ENCODE measurements at places on chromosomes 6 and 20.

DNA sequence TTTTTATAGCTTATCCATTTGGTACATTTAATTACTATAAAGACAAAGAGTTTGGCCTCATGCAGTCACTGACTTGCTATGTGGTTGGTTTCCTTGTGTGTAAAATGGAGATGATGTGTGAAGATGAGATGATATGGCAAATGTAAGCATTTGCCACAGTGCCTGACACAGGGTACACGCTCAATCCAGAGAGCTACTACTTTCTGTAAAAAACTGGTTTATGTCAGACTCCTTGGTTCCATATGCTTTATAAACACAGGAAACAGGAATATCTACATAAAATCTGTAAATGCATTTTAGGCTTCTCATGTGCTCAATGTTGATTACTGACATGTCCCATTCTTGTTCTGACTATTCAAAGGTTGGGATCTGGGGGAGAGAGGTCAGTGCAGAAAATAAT lies 10.4 kb downstream of the HIVEP1 start:
- no peak for DNase-seq

- DNase-seq = peak; percentile 78
These were observed 347.1 kb upstream of the MANEA start for GRCh38 chr6:95230071-95230740.

DNA sequence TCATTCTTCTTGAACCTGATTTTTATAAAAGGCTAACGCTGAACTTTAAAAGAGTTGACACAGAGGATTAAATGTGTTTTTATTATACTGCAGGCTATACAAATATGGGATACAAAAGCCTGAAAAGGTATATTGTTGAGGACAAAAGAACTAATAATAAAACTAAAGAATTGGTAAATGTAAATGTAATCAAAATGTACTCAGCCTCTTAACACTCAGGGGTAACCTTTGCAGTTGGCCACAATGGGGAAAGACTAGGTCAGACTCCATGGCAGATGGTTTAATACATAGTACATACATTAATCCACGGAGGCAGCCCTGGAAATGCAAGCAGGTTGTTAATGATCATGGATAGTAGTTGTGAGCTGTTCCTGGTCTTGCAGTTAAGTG lies 57.5 kb downstream of the SOBP start:
- DNase-seq = no peak

GRCh38 chr6:13633343-13633742 lies 18.2 kb downstream of the NOL7 start:
- no peak for DNase-seq

DNA sequence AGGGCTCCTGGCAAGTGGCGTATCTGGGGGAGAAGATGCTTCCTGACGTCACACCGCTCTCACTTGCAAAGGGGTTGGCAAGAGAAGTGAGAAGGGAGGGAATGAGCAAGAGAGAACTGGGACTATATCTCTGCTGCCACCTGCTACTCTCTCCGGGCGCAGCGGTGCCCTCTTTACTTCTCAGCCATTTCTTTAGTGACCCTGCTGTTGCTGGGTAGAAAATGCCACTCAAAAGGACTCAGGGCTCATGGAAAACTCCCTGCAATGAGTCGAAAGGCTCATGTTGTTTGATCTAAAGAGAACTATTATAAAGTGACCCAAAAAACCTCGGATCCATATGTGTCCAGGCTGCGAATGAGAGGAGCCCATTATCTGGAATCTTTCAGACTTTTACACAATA lies 401.8 kb downstream of the SAMD5 start:
- DNase-seq = no peak

- DNase-seq = no peak
These were observed 18.3 kb upstream of the FAM110A start for GRCh38 chr20:815226-815625.

DNA sequence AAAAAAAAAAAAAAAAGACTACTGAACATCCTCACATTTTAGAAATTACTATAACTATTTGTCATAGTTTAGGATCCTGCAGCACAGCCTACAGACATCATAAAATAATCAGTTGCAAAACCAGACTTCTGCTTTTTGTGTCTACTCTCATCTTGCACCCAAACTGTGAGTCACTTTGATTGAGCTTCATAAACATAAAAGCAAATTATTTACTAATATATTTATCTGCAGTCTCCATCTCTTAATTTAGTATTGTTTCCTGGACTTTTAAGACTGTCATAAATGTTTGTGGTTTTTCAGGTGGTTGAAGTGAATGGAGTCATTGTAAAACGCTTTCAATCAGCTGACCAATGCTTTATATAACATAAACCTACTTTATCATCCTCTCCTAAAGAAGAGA lies 14.8 kb upstream of the CALHM6 start:
- peak; percentile 47 for DNase-seq

DNA sequence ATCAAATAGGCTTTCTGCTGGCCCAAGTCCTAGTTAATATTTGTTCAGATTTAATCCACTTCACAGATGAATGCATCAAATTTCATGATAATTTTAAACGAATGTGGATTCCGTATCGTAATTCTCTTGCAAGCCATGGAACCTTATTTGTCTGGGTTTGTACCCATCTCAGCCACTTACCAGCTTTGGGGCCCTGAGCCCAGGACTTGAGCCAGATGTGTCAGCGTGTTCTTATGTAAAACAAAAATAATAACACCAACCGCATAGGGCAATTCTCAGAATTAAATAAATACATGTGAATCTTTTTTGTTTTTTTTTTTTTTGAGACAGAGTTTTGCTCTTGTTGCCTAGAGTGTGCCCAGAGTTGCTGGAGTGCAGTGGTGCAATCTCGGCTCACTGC lies 282.5 kb upstream of the PLCB4 start:
- no peak for DNase-seq

GRCh38 chr6:71468038-71468437 lies 179.4 kb downstream of the OGFRL1 start:
- DNase-seq = no peak

- peak; percentile 32 for DNase-seq
These were observed 1.1 kb upstream of the RPS12 start for GRCh38 chr6:132813173-132813856.

DNA sequence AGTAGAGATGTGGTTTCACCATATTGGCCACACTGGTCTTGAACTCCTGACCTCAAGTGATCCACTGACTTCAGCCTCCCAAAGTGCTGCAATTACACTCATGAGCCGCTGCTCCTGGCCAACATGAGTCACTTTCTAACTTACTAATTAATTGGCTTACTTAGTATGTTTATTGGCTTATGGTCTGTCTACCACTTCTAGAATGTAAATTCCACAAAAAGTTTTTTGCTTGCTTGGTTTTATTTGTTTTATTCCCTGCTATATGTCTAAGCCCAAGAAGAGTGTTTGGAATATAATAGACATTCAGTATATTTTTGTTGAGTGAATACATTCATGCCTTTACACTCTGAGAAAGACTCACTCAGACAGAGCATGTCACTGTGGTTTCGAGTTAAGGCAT lies 86.0 kb downstream of the SAMD3 start:
- no peak for DNase-seq

- no peak for DNase-seq
These were observed 49.1 kb downstream of the NCOA7 start for GRCh38 chr6:125839879-125840278.
